ENCODE measurements at places on chromosomes 1 and 21.

- DNase-seq, result no peak
These were observed 236.9 kb downstream of the SIPA1L2 start for GRCh38 chr1:232393010-232393409.

GRCh38 chr21:30251781-30252180 lies 31.0 kb downstream of the KRTAP24-1 start:
- no peak for DNase-seq

DNA sequence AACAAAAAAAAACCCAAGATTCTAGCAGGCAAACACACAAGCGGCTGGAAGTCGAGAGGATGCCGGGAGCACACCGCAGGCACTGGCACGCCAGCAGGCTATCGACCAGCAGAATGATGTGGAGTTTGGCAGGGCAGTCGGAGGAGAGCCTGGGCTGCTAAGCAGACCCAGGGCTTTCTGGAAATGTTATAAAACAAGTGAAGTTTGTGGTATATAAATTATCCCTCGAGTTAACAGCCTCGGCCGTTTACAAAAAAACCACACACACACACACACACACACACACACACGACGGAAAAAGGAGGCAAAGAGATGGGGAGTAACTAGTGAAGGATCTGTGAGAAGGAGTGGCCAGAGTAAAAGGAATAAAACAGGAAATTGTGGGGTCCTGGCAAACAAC lies 87.2 kb upstream of the IVNS1ABP start:
- no peak for DNase-seq

DNA sequence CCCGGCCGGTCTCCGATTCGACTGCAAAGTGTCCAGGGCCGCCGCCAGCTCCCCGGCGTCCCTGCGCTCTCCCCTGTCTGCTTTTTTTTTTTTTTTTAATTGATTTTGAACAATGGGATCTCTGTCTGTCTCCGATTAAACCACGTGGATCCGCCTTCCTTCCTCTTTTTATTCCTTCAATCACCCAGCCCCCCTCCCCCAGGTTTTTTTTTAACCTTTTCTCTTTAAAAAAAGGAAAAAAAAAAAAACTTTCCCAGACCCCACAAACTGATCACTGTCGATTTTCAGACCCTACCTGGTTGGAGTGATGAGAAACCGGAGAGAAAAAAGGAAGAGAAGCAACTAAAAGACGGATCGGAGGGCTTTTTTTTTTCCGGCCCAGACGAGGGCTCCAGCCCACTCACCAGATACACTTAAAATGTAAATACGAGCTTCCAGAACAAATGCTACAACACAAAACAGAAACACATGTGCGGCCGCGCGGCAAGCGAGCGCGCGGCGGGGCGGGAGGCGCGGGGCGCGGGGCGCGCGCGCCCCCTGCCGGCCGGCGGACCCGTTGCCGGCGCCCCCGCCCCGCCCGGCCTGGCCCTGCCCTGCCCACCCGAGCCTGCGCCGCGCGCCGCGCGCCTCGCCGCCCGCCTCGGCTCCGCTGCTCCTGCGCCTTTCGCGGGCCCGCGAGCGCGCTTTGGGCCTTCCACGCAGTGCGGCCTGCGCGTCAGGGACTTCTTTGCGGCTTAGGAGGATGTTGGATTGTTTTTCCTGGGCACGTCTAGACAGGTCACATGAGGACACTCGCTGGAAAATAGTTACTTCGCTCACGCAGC lies at the start of gene RCC2:
Gene RCC2 (minus strand): TSS at position 428 of the 824 bp plus-strand sequence. CDS start 1,163 bp downstream, outside the sequence.
- peak; percentile 65 for DNase-seq

DNA sequence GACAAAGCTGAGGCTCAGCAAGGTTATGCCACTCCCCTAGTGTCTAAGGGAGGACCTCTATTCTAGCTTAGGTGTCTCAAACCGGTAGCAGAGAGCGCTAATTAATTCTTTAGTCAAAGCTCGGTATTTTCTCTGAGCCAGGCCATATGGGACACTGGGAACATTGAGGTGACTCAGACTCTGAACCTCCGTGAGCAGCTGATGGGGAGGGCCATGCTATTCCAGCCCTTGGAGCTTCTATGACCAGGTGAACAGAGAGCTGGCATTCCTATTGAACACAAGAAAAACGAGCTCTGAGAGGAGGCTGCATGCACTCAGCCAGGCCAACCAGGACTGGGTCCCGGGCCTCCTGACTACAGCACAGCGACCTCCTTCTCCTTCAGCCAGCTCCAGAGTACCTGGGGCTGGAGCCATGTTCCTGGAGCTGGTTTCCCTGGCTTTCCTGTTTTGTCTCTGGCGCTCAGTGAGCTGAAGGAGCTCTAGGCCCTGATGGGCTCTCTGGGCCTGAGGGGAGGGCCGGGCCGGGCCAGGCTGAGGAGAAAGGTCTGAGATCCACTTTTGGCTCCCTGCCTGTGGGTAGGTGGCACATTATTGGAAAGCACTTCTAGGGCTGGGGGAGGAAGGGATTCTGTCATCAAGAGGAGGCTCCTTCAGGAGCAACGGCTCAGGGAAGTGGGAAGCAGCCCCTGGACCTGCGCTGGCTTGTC lies 37.0 kb downstream of the SLC9A1 start:
- DNase-seq, result no peak
